Activated naive CD4-positive, alpha-beta T cell treated with anti-CD3 and anti-CD28 coated beads, Interleukin-2, amount 10 ng/mL, durations not matched to agents 7 days and 5 days (primary cell): ENCODE measurements at places on chromosomes 7 and 10.

GRCh38 chr10:71045204-71045809 is 156.9 kb upstream of the PCBD1 start:
- DNase-seq = no peak

DNA sequence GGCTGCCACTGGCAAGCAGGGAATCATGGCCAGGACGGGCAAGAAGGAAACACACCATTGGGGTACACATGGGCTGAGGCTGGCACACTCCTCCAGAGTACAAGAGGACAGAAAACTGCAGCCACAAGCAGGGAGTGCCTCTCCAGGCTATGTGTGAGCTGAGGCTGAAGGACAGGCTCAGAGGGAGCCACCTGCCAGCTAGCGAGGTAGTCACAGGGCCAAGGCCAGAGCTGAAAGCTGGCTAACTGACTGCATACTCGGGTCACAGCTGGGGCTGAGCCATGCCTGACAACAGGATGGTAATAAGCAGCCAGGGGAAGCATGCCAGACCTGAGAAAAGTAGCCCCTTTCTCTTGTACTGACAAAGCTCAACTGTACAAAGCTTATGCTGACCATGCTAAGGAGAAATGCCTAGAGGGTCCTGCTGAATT is 52.0 kb downstream of the KIF5B start:
- no peak for DNase-seq

DNA sequence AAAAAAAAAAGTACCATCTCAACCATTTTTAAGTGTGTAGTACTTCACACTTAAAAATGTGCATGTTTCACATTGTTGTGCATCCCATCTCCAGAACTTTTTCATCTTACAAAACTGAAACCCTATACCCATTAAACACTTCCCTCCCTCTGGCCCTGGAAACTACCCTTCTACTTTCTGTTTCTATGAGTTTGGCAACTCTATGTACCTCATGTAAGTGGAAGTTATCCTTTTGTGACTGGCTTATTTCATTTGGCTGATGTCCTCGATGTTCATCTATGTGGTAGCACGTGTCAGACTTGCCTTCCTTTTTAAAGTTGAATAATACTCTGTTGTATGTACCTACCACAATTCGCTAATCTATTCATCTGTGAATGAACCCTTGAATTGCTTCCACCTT is 12.2 kb downstream of the KCNMA1 start:
- DNase-seq = no peak

DNA sequence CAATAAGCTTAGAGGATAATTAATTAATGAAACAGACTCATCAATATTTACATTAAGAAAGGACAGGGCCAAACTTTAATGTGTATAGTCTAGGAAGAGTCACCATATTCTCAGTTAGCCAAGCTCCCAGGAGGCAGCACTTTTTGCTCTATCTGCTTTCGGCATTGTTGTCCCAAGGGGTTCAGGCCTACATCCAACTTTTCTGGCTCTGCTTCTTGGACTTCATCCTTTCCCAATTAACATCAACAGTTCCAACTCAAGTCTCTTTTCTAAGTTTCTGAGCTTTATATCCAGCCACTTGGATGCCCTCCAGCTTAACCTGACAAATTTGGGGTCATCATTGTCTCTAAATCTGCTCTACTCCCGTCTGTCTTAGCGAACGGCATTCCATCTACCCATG is 42.8 kb downstream of the GLI3 start:
- DNase-seq = no peak

DNA sequence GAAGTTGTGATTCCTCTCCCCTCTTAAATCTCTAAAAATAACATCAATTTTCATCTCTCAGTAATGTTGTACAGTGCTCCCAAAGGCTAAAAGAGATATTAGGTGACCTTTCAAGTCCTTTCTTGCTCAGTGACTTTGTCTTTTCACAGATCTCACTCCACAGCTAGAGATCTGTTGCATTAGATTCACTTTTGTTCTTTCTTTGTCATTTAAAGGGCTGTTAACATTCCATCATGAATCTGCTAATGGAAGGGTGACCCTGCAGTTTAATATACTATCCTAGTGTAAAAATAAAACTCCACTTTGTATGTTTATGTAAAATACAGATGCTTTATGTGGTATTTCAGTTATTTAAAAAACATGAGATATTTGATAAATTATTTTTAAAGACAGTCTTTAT is 30.5 kb downstream of the GNAI1 start:
- DNase-seq = no peak

DNA sequence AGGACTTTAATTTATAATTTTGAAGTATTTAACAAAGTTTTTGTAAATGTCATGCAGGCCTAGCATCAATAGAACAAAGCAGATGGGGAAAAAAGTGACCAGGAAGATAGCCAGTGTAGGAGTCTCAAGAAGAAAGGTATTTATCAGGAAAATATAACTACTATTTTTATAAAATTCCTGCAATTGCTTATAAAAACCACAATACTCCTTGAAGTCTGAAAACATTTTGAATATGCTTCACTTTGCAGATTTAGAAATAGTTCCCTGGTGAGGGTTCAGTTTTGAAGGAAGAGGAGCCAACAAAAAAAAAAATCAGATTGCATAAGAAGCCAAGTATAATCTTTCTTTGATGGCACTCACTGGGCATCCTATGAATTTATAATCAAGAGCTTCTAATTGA is 34.1 kb downstream of the MTERF1 start:
- no peak for DNase-seq

- DNase-seq = no peak
Measured at GRCh38 chr7:127245607-127246006, 7.1 kb downstream of the GRM8 start.

GRCh38 chr10:36736311-36736710 is 389.1 kb upstream of the ANKRD30A start:
- DNase-seq = no peak

GRCh38 chr7:43586251-43586900 is 3.5 kb downstream of the STK17A start:
- no peak for DNase-seq

DNA sequence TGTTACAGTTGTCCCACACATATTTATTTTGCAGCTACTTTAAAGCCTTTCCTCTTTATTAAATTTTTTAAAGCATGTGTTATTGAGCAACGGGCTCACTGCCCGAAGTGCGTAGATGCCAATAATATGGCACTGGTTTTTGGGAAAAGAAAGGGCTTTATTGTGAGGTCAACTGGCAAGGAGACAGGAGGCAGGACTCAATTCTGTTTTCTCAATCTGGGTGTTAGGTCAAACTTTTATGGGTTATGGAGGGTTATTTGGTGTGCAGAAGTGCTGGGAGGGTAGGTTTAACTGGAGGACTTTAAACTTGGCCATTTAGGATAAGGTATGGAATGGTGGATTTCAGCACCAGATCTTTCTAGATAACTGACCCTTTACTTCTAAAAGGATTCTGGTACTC is 183.6 kb downstream of the LRRC4 start:
- no peak for DNase-seq

- DNase-seq = no peak
Measured at GRCh38 chr10:13969792-13970140, 361.0 kb downstream of the FRMD4A start.

GRCh38 chr7:55568613-55569268 is 3.6 kb downstream of the VOPP1 start:
- no peak for DNase-seq

GRCh38 chr7:129889133-129889844 is 63.5 kb downstream of the UBE2H start:
- DNase-seq = no peak

DNA sequence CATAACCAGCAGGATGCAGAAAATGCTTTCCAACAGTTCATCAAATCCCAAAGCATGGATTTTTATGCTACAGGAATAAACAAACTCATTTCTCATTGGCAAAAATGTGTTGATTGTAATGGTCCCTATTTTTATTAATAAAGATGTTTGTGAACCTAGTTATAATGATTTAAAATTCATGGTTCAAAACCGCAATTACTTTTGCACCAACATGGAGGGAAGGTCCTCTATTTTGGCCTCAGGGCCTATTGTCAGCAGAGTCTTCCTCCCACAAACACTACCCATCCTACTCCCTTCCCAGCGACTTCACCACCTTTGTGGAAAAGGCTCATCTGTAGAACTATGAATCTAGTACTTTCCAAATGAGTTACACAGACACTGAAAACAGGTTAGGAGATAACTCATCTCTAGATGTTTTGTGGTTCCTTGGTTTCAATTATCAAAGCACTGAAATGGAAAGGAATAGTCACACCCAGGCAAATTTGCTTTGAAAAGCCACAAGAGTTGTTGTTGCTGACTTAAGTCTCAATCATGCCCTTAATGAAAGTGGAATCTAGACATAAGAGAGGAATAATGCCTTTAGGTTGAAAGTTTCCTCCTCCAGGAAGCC is 59.4 kb upstream of the FRMD4A start:
- DNase-seq = peak; percentile 56

- no peak for DNase-seq
Measured at GRCh38 chr7:8514781-8515519, 81.5 kb downstream of the NXPH1 start.

DNA sequence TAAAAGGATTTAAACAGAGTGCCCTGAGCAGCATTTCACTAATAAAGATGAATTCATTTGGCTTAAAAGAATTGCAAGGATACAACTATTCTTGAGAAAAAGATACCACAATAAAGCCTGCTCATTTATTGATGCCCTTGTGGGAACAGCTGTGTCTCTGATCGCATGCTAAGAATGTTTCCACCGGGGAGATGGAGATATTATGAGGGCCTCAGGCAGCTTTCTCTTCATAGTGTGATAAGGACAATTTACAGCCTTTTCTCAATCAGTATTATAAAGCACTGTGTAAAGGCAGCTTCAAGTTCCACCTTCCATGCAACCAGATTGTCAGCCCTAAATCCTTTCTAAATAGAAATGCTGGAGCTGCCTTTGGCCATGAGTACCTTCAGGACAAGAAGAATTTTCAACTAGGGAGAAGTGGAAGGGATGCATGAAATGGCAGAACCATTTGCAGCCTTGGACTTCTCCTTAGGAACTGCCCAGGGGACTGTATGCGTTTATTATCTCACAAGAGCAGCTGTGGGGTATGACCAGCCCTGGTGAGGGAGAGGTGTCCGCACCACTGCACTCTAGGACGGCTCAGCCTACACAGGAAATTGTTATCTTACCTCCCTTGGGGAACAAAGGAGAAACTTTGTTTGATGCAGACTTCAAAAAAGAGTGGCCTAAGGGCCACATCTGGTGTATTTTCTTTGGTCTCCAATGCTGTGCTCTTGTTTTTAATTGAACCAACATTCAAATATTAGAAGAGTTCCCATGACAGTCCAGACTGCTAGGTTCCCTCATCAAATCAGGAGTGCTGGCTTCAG is 116.9 kb upstream of the PCGF5 start:
- DNase-seq = no peak

- no peak for DNase-seq
Measured at GRCh38 chr7:117188376-117188775, 134.5 kb downstream of the WNT2 start.

- no peak for DNase-seq
Measured at GRCh38 chr7:2838873-2839578, 5.1 kb downstream of the GNA12 start.

- peak; percentile 97 for DNase-seq
Measured at GRCh38 chr7:1169409-1170368, 9.7 kb upstream of the ZFAND2A start.

DNA sequence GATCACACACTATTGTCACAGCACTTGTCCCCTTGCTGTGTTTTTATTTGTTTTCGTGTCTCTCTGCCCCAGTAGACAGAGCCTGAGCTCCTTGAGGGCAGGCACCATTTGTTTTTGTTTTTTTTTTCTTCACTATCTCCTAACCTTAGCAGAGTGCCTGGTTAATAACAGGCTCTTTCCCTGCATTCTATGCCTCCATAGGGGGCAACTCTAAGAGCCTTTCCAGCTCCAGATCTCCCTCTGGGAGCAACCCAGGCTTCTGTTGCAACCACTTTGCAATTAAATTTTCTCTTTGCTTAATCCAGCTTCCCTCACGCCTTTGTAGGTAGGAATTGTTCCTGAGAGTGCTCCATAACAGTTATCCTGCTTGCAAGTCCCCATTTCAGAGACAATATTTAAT is 148.4 kb downstream of the PLXDC2 start:
- no peak for DNase-seq

- no peak for DNase-seq
Measured at GRCh38 chr10:28875549-28876081, 198.3 kb downstream of the BAMBI start.

GRCh38 chr10:129628823-129629222 is 161.8 kb downstream of the MGMT start:
- no peak for DNase-seq

DNA sequence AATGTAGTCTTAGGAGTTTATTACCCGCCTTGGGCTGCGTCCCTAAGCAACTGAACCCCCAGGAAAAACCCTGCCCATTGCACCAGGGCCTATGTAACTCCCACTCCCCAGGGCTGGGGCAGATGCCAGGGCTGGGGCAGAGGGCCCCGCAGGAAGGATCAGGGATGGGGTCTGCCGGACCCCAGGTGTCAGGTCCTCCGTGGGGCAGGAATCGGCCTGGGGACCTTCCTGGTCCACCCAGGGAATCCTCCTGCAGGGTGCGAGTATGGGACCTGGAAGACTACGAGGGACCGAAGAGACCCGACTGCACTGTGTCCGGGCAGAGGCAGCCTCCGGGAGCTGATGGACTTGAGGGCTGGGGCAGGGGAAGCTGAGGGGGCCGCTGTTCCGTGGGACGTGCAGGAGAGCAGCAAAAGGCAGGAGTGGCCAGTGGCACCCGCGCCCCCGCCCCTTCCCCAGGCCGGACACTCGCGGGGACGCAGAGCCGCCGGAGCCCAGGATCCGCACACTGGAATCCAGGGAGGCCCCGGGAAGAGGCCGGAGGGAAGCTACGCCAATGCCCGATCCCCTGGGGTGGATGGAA is 2.5 kb upstream of the ATP5MF start:
- no peak for DNase-seq

- no peak for DNase-seq
Measured at GRCh38 chr10:3126741-3127346, 45.7 kb downstream of the PITRM1 start.

DNA sequence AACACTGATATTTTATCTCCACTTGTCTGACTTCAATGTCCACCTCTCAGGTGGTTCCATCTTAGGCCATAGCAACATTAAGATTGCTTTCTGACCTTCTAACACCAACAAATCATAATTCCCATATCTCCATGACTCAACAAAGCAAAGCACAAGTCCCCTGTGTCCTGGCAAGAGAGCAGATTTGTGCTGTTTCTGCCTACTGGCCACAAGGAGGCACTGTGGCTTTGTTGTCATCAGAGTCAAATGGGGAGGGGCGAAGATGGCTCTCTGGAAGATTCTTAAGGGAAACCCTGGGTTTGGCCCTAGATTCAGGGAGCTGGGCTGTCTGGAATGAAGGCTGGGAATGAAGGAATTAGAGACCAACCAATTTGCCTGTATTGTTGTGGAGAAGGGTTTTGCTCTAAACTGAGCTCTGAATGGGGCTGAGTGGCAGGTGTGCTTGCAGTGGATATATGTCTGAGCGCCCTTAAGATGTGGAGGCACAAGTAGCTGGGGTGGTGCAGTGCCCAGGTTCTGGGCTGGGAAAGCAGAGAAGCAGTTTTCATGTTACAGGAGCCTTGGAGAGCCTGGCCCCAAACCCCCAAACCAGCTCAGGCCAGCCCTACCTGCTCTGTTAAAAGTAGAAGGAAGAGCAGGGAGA is 154.8 kb upstream of the PRSS58 start:
- DNase-seq = peak; percentile 62
